ENCODE measurements at places on chromosomes 16 and 17. TPM values are rescaled to one million over a fixed set of nuclear protein-coding genes. Genes with fewer than 3 reads are reported as not detected.
A peak's percentile ranks its signal among the peaks of the same experiment; 100 is the strongest.

The ATP2A3 gene
- polyA plus RNA-seq, result 3.1 TPM

The SHCBP1 gene
- polyA plus RNA-seq, result 49.9 TPM

The RCVRN gene
- not detected for polyA plus RNA-seq

DNA sequence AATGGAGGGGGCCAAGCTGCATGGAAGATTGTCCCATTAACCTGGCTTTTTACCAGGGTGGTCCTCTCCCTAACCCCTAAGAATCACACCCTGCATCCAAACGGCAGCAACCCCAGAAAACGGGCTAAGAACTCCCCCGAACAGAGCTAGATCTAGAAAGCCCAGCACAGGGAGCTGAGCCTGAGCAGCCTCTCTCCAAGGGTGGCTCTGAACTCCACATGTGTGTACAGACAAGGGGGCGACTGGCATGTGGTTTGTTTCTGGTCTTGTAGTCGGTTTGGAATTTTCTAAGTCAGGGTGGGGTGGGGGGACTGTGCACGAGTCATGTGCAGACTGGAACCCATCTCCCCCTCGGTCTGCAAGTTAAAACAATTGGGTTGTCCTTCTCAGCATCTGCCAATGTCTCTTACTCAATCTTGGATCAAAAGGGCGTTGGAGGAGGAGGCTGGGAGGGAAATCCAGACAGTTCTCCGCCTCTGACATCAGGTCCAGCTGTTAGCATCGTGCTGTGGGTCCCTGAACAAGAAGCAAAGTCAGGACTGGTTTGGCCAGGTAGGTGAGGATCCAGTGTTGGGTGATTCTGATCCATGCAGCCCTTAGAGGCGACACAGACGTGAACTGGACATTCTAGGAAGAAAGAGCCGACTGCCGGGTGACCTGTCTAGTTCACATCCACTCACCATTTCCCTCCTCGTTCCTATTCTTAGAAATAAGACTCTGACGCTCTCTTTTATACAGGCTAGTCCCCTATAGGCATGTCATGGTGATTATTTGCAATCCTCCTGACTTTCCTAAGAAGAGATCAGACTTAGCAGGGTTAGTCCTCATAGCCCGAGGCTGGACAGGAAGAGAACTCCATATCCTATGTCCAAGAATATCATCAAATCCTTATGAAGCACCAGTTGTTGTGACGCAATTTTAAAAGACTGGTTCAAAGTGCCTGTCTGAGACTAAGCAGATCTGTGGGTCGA, 381.8 kb downstream of the SOX9 start:
- DNase-seq, result peak; percentile 62

DNA sequence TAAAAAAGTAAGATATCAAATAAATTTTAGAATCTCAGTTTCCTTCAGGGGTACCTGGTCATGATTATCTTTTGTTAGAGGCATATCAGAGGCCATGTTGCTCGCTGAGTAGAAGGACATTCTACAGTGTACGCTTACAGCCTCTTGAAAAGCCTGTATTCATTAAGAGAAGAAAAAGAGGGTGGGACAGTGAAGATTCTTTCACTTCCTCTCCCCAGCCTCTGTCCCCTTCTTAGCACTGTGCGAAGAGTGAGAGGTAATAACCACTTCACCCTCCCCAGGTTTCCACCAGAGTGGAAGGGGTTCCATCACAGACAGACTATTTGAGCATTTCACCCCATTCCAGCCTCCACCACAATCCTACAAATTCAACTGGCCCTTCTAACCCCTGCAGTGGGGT, 4.8 kb upstream of the LPO start:
- no peak for DNase-seq

DNA sequence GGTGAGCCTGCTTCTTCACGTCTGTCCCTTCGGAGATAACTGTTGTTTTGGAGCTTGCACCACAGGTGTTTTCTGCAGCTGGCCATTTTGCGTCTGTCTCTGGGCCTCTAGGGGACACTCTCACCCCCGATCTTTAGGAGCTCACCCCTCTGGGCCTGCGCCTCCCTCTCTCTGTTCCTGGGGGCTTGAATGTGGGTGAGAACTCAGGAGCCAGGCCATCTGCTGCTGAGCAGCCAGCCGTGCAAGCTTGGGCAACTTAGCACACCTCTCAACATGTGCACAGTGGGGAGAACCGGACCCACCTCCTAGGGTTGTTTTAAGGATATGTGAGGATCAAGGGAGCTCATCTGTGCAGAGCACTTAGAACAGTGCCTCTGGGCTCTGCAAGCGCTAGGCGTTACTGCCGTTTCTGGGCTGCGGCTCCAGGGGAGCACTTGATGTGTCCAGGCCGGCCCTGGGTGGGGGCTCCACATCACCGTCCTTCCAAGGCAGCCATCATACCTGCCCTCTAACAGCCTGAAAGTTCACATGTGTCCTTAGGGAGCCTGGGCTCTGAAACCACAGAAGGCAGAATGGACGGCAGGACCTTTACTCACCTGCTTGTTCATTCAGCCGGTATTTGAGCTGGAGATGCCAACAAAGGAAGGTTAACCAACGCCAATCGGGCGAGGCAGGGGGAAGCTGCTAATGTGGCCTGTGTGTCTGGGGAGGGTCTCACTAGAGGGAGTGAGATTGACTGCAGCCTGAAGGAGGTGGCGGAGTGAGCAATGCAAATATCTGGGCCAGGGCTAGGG, 66.3 kb downstream of the MRC2 start:
- no peak for DNase-seq

DNA sequence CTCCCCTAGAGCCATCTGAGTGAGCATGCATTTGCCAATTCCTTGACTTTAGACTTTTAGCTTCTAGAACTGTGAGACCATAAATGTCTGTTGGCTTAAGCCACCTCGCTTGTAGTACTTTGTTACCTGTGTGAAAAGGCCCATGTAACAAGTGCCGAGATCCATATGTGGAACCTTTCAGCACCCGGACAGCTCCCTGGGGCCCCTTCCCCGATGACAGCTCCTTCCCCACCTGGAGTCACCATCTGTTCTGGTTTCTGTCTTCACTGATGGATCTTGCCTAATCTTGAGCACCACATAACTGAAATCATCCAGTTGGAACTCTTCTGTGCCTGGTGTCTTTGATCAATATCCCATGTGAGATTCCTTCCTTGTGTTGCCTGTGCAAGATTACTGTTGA, 78.9 kb upstream of the EEF2KMT start:
- DNase-seq, result no peak

- DNase-seq, result no peak
These were observed 16.7 kb downstream of the CRHR1 start for GRCh38 chr17:45800816-45801215.

DNA sequence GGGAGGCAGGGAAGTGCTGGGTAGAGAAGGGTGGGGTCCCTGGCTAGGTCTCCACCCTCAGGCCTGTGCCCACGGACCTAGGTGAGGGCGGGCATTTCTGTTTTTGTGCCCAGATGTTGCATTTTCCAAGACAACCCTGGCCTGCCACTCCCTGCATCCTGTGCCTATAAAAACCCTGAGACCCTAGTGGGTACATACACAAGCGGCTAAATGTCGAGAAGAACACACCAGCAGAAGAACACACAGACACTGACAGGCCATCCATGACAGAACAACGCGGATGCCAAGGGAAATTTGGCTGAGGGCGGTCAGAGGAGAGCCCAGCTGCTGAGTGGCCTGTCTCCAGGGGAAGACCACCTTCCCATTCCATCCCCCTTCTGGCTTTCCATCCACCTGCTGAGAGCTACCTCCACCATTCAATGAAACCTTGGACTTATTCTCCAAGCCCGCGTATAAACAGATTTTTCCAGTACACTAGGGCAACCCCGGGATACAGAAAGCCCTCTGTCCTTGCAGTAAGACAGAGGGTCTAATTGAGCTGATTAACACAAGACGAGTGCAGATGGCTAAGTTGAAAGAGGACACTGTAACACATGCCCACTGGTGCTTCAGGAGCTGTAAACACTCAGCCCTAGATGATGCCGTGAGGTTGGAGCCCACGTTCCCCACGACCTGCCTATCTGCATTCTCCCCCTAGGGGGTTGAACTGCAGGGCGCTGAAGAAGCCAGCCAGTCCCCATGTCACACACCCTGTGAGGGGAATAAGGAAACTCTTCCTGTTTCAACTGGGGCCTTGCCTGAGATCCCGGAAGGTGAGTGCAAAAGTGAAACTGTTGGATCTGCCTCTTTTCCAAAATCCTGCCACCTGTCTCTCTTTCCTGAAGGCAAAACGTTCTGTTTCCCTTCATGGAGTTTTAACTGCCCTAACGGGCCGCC, 147.2 kb upstream of the COX10 start:
- no peak for DNase-seq

GRCh38 chr17:17018021-17018441, 24.2 kb upstream of the MPRIP start:
- DNase-seq, result no peak

DNA sequence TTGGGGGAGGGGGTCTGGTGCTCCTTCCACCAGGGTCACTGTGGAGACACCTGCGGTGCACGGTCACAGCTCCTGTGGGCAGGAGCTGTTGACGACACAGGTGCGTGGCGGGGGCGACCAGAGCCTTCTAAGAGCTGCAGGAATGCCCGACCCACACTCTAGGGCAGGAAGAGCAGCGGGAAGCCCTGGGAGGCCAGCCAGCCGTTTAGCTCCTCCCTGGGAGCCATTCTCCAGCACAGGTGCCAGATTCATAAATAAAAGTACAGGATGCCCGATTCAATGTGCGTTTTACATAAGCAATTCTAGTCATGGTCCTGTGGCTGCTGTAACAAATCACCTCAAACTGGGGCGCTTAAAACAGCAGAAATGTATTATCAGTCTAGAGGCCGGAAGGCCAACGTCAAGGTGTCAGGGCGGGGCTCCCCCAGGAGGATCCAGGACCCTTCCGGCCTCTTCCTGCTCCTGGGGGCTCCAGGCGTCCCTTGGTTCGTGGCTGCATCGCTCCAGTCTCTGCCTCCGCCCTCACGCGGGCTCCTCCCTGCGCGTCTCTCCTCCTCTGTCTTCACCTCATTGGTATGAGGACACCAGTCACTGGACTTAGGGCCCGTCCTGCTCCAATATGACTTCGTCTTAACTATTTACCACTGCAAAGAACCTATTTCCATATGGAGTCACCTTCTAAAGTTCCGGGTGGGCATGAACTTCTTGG, 155.4 kb downstream of the FOXL1 start:
- DNase-seq, result no peak

DNA sequence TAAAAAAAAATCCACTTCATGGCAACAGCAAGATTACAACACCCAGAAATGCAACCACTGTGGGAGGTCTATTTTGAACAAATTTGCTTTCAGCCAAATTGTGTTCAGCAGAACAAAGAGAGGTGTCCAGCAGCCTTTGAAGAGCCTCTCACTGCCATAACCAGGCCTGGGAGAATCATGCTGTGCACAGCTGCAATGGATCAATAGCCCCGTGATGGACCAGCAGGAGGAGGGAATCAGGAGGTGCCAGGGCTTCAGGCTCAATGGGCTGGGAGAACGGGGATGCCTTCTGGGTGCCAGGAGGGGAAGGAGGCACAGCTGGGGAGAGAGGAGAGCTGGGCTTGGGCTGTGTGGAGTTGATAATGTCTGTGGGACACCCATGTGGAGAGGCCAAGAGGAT, 366.2 kb upstream of the EEF2KMT start:
- no peak for DNase-seq

- peak; percentile 20 for DNase-seq
These were observed 150.5 kb upstream of the SOX9 start for GRCh38 chr17:71970312-71970711.

DNA sequence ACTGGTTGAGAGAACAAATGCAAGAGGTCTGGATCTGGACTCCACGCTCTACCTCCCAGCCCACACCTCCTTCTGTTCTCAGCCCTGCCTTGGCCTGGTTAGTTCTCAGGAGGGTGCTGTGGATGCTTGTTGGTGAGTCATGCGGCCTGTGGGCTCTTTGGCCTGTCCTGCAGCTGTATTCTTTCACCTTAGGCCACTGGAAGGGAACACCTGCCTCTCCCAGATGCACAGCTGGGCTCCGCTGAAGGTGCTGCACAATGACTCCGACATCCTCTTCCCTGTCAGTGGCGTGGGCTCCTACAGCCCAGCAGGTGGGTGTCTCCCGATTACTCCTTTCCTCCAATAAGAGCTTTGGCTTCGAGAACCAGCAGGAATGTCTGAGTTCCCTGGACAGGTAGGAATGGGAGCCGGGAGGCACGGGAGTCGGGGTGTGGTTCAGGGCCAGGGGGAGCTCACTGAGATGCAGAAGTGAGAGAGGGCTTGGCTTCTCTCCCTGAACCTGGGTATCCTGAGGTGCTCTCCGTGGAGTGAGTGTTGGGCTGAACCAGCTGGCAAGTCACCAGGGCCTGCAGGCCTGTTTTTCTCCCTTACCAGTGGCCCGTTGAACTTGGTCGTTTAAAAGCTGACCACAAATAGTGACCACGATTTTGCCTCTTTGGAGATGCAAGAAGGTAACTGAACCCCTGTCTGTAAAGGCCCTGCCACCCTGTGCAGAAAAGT, 85.0 kb downstream of the SNX29 start:
- no peak for DNase-seq

DNA sequence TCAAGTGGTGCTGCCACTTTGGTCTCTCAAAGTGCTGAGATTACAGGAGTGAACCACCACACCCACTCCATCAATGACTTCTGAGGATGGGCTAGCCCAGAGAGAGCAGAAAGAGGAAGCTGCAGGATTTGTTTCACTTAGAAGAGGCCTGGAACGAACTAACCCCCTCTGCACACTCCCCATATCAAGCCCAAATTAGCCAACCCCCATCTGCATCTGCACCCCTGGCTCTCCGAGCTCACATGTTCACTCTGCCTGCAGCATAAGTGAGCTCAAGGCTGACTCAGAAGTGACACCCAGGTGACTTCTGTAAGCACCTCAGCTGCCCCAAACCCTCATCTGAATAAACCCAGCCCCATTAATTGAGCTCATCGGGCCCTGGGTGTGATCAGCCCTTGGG, 4.8 kb downstream of the SCNN1G start:
- no peak for DNase-seq

DNA sequence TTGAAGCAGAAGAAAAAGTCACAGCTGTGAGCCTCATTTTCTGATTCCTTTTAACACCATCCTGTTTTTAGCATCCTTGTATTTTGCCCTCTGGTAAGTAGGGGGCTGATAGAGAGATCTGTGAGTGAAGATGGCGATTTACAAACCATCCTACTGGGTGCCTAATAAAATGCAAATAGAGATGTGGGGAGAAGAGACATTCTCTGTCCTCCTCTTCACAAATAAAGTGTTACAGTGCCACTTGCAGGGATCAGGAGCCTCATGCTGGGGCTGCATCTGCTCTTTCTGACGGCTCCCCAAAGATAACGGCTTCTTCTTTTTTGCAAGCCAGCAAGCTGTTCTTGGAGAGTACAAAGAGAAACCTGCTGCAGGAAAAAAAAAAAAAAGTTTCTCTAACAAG, 418.6 kb downstream of the TOX3 start:
- no peak for DNase-seq

Measured in A549 (cell line).